ENCODE measurements at places on chromosomes 3 and 15.

GRCh38 chr3:171788546-171789351, 21.5 kb downstream of the PLD1 start:
- DNase-seq = no peak

- DNase-seq = no peak
These were observed 13.9 kb downstream of the TSC22D2 start for GRCh38 chr3:150421799-150422548.

- no peak for DNase-seq
These were observed 61.7 kb downstream of the TFDP2 start for GRCh38 chr3:142087676-142088075.

DNA sequence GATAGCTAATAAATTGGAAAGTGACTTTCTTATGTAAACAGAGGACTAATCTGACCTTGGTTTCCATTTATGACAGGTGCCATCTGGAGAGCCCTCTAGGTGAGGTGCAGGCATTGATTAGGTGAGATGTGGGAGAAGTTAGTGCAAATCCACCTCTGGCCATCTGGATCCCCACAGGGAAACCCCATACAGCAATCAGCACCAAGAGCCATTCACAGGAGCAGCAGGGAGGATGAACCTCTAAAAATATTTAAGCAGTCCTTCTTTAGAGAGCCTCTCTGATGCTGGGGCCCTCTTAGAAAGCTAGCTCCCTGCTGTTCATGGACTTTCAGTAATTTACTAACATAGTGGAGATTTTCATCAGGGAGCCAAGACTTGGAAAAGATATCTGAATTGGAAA, 69.3 kb downstream of the CLSTN2 start:
- no peak for DNase-seq

DNA sequence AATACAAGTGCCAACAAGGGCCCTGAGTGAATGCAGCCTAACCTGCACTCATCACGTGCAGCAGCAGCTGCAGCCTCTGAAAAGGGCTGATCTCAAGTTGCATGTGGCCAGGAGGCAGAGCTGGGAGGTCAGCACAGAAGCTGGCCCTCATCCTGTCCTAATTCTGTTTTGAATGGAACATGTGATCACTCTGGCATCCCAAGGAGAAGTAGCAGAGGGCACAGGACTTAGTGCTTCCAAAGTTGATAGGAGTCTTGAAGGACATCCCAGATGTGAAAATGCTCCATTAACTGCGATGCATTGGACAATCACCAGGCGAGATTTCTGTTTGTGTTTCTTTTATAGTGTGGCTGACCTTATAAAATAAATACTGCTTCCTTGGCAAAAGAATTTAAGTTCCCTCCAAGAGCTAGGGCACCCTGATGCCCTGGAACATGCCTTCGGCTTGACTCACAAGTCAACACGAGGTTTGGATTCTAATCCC, 31.6 kb upstream of the STAG1 start:
- no peak for DNase-seq

DNA sequence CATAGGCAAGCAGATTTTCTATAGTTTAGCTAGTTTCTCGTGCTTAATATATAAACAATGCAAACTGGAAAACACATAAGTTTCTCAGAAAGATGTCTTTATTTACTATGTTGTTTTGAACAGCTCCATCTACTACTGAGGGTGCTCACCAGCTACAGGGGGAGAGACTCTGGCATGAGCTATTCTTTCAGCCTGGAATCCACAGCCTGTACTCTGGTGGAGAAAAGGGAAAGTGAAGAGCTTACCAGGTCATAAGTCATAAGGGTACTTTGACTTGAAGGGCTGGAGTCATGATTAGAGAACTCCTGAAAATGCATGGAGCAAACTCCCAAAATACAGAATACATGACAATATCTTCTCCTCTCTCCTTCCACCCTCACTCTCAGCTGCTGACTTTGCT, 4.4 kb upstream of the AVEN start:
- no peak for DNase-seq

All from activated CD4-positive, alpha-beta T cell treated with anti-CD3 and anti-CD28 coated beads, Interleukin-2, amount 50 U/mL, for 4 hours (primary cell).